Activated CD8-positive, alpha-beta memory T cell treated with anti-CD3 and anti-CD28 coated beads for 1 hour (primary cell): ENCODE measurements at places on chromosomes 5 and 9.

DNA sequence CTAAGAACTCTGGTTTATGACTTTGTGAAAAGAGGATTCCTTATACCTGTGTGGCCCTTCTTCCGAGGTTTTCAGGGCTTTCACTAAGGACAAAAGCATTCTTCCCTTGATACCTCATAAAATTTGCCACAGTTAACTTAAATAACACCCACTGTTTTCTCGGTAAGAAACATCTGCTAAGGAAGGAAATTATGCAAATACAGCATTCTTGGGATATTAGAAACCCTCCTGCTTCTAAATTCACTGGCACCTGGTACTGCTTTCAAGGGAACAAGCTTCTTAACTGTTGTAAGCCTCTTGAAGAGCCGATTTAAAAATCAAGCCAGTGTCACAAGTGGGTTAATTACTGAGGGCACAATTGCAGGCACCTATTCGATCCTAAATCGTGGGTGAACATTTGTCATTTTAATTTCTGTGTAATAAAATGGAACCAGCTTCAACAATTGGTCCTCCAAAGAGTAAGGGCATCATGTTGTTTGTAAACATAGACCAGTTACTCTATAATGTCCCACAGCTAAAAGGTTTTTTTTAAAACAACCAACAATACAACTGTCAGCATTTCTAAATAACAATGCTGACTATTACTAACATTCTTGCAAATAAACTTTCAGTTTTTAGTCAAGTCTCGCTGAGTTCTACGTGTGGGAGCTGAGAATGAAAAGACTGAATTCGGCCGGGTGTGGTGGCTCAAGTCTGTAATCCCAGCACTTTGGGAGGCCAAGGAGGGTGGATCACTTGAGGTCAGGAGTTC is 26.6 kb downstream of the AK3 start:
- DNase-seq, result no peak

DNA sequence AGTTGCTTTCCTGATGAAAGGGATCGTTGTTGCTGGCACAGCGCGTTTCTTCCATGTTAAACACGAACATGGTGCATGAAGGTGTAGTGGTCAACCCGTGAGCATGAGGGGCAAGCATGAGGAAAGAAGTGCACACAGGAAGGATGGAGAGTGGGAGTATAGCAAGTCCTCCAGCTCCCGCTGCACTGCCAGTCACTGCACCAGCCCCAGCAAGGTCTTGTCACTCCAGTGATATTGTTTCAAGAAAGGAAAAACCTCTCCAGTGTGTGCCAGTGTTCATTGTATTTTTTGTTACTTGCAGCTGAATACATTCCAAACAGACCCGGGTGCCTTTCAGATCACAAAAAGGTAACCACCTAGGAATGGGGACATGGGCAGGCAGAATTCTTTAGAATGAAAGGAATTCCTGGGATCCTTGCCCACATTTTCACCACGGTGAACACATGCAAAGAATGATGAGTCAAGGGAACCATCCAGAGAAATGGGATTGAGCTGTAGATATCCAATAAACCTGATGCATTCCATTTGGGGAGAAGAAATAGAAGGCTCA is 186.3 kb downstream of the AOPEP start:
- DNase-seq, result no peak

DNA sequence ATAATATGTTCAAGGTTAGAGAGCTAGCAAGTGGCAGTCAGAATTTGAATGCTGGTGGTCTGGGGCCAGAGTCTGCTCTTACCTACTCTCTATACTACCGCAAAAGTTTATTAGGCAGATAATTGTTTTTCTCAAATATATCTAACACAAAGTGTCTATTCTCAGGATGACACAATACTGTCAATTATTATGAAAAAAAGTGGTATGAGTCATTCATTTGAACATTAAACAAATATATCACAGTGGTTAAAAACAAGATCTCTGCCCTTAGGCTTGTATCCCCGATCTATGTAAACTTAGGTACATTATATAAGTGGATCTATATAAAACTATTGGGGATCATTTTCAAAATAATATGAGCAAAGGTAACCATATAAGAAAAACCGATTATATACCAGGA is 354.9 kb downstream of the CETN3 start:
- DNase-seq, result no peak

DNA sequence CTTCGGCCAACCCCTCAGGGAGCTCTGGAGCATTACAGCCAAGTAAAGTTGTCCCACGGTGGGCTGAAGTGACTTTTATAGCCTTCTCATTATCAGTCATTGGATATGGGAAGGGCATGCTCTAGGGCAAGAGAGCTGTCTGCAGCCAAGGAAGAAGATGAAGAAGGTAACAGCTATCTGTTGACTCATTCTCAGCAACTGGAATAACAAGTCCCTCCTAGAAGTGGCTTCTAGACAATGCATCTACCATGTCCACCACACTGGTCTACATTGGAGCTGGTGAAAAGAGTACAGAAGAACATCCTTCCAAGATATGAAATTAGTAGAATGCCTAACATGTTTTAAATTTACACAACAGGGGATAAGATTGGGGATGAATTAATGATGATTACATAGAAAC is 524.2 kb downstream of the ACTL7B start:
- DNase-seq, result no peak

DNA sequence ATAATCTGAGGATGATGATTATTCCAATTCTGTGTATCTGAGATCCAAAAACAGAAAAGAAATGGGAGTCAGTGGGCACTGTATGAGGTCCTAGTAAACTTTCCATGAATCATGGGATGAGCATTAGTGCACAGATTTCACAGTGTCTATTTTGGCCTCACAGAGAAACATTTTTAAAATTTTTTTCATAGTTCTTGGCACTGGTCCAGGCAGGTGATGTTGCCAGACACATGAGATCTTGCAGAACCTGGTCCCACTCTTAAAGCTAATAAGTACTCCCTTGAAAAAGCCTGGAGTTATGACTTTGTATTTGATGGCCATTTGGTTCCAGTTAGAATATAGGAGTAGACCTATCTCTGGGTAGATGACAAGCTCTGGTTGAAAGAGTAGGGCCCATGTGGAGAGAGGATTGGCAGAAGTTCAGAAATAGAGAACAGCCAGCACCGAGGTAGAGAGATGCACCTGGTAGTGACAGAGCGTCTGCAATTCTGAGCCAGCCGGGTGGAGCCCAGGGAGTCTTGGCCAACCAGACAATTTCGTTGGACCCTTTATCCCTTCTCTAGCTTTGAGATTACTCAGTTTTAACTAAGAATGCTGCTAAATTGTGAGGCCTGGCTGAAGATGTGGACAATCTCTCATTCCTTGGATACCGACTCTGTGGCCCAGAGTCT is 6.3 kb upstream of the TNFSF15 start:
- DNase-seq, result no peak

DNA sequence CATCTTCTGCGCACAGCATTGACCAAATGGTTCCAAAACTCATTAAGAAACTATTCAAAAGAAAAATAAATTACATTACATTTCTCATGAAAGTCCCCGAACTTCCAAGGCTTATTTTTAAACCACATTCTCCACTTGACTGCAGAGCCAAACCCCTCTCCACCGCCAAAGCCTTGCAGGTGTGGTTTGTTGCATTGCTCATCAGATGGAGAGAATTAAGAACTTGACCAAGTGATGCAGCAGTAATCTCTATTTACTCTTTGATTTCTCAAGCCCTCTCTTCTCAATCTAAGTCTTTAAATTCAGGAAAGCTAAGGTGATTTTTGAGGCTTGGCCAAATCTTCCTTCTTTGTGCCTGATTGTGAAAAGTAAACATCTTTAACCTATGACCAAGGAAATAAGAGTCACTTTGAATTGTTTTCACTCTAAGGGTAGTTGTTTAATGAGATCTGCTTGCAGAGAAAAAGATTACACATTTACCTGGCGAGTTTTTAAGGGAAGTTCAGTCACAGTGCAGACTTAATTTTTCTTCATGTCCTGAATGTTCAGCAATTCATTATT is 290.5 kb upstream of the ITGA1 start:
- DNase-seq, result no peak

- DNase-seq, result no peak
These were observed 72.7 kb downstream of the LURAP1L start for GRCh38 chr9:12847561-12847960.

GRCh38 chr9:14203356-14204056 is 110.4 kb downstream of the NFIB start:
- DNase-seq, result no peak

DNA sequence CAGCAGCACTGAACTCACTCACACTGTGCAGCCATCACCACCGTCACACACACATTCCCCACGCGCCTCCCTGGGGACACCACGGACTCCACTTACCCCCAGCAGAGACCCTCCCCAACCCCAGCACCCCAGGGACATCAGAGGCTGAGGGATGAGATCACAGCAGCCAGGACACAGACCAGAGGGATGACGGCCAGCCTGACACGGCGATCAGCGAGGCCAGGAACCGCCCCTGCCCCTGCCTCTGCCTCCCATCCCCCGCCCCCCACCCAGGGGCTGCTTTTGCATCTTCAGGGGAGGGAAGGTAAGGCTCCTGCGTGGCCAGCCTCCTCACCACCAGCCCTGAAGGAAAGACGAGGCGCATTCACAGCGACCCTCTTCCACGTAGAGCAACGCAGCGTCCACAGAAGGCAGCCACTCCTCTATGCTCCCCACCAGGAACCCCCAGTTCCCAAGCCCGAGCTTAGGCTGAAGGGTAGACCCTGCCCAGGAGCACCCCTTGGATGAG is 104.5 kb downstream of the VAV2 start:
- no peak for DNase-seq

- no peak for DNase-seq
These were observed 2.0 kb upstream of the URM1 start for GRCh38 chr9:128369024-128369706.

- no peak for DNase-seq
These were observed 468.1 kb downstream of the SPATA31D1 start for GRCh38 chr9:82456642-82457041.

GRCh38 chr5:172123269-172123692 is 64.7 kb downstream of the STK10 start:
- DNase-seq, result no peak

DNA sequence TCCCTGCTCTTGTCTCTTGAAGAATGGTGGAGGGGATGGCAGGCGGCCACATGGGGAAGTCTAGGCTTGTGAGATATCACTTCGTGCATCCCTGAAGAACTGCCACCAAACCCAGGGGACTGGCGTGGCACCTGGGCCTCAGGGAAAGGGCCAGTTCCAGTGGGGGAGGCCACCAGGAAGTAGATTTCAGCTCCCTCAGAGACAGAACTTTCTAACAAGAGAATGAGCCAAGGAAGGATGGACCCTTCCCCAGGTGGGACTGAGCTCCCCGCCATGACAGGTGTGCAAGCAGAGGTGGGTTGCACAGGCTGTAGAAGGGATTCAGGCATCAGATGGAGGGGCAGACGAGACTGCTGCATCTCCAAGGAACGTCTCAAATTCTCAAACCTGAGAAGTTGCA is 193.9 kb downstream of the GABBR2 start:
- no peak for DNase-seq

DNA sequence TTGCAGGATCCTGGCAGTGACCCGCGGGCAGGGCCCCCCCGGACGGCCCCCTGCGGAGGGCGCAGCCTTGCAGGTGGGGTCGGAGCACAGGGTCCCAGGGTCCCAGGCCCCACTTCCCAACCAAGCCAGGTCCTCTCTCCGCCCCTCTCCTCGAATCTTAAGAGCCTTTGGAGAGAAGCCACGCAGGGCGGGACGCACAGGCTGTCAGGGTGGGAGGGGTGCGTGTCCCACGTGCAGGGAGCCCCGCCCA is 18.4 kb upstream of the EGFL7 start:
- no peak for DNase-seq

GRCh38 chr9:113941056-113941455 is 64.9 kb downstream of the ZNF618 start:
- no peak for DNase-seq

DNA sequence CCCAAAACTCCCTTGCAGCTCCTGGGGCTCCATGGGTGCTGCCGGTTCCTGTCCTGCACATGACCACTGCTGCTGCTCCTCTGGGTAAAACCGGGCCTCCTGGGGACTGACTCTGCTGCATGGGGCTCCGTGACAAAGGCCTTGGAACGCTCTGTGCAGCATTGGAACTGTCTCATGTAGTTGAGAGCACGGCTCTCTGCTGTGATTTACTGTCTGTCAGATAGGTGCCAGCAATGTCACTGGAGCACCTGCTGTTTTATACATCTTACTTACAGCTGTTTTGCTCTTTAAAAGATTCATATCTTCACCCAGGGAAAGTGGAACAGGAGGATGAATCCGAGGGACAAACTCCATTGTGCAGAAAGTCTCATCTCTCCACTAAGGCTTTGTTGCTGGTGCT is 138.1 kb downstream of the YIPF5 start:
- no peak for DNase-seq

- no peak for DNase-seq
These were observed 644 bp downstream of the IER5L start for GRCh38 chr9:129177443-129177790.

DNA sequence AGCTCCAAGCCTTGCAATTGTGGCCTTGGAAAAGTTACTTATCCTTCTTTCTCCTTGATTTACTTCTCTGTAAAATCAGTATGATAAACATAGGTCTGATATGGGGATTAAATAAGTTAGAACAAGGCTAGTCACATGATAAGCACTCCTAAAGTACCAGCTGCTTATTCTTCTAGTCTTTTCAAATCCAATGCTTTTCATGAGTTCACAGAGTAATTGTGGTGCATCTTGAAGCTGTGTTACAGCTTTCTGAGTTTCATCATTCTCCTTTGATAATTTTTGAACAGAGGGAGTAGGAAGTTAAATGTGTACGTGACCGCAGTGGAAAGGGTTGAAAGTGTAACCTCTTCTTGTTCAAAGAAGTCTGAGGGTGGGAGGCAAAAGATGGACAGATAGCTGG is 38.8 kb upstream of the CCDC112 start:
- DNase-seq, result no peak

GRCh38 chr5:7251132-7251531 is 144.8 kb upstream of the ADCY2 start:
- DNase-seq, result no peak

DNA sequence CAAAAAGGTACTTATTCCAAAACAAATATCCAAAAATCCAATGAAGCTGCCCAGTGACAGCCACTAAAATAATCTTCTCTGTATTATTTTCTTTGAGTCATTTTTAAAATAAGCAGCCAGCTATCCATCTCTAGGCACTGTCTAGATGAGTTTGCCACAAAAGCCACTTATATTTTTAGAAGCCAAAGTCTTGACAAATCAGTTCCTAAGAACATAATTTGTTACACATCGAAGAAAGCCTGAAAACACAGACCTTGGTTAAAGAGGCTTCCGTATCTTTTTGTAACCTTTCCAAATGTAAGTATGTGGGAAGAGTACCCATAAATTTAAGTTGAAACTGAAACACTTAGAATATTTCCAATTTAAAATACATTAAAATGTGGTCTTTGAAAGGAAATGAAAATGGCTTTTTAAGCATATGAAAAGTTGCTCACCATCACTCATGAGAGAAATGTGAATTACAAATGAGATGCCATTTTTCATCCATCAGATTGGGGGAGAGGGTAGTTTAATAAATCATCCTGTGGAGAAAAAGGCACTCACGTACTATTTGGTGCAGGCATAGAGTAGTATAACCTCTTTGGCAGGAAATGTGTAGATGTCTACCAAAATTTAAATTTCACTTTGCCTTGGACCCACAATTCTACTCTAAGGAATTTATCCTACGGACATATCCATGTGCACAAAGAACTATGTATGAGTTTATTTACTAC is 180.4 kb downstream of the MLLT3 start:
- no peak for DNase-seq
